ENCODE measurements at places on chromosomes 2 and 18.

DNA sequence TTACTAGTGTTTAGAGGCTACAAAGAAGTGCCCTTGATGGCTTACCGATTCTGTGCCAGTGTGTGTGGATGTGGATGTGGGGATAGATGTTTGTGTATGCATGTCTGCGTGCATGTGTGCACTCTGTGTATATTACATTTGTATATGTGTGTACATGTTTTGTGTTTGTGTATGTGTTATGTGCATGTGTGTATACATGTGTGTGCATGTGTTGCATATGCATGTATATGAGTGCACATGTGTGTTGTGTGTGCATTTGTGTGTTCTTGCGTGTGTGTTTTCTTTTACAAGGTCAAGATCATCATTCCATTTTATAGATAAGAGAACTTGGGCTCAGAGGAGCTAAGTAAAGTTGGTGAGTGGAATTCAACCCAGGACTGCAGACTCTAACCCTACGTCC is 217.1 kb upstream of the PID1 start:
- DNase-seq: no peak

- DNase-seq: no peak
These were observed 167.7 kb downstream of the VAPA start for GRCh38 chr18:10081492-10081891.

DNA sequence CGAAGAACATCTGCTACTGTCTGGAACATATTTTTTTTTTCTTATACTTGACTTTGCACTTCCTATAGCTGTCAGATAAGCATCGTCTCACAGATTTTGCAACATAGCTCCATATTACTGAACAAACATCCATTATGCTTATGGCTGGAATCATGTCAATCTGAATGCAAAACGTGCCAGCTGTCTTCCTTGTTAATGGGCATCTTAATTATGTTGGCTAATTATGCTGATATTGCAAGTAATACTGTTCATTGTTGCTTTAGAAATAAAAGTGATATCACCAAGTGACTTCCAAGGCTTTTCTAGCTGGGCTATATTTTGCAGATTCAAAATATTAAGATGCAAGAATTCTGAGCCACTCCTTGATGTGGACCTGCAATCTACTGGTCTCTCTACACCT is 176.8 kb downstream of the ARL4C start:
- no peak for DNase-seq

DNA sequence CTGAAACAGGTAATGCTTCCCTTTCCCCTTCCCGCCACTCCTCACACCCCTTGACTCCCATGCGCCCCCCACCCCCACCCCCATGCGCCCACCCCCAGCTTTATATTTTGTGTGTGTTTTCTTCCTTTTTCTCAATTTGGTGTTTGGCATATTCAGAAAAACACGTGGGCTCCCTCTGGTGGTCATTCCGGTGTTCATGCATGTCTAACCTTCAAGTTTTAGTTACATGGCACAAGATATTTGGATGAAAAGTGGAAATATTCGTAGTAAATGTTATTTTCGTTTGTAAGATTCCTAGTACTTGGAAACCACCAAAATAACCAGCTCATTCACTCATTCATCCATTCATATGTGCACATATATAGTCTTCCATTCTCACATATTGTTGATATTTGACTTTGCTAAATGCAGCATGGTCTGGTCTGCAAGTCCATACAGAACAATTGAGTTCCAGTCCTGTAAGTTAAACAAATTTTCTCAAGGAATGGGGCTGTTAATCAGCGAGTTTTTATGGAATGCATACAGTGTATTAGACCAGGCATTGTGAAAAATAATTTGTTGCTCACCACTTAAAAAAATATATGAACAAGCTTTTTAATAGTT is 143.6 kb upstream of the MAP3K20 start:
- DNase-seq: no peak

GRCh38 chr2:160432633-160433032 is 61.0 kb downstream of the RBMS1 start:
- no peak for DNase-seq

DNA sequence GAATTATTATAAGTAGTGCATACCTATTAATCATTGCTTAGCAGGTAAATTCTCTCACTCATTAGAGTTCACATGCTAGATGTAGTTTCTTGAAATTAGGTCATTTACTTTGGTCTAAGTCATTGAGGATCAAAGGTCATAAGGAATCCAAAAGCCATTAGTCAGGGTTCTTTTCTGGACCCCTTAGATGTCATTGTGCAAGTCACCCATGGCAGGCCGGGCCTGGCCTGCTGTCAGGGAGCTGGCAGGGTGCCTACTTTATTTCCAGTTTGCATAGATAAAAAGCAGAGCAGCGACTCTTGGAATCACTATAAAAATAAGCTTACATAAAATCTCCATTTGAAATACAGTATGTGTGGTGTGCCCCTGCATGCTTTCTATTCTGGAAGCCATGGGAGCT is 91.3 kb downstream of the MEIS1 start:
- DNase-seq: no peak

GRCh38 chr2:118913803-118914645 is 28.0 kb upstream of the MARCO start:
- DNase-seq: no peak

- no peak for DNase-seq
These were observed 30.9 kb upstream of the ICOS start for GRCh38 chr2:203905656-203906055.

GRCh38 chr2:165281387-165281786 is 42.2 kb downstream of the SCN2A start:
- no peak for DNase-seq

DNA sequence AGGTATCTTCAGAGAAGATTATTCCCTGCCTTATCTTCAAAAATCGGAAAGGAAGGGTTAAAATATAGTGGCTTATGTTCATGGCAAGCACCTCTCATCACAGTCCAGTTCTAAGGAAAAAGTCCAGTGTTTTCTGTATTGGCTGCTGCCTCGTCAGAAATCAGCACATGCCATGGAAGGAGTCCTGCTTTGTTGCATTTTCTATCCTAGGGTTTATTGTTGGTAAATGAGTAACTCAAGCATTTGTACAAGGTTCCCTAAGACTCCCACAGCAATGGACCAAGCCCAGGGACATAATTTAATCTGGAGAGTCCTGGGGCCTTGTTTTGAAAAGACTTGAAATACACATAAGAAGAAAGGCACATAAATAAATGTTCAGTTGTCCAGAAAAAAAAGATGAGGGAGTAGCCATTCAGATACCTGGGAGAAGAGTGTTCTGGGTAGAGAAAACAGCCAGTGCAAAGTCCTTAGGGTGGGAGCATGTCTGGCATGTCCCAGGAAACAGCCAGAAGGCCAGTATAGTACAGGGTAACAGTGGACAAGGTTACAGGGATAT is 26.4 kb downstream of the NBEAL1 start:
- DNase-seq: no peak

GRCh38 chr2:143463719-143464118 is 334.5 kb downstream of the ARHGAP15 start:
- no peak for DNase-seq

- DNase-seq: no peak
These were observed 71.0 kb downstream of the ARL4C start for GRCh38 chr2:234425639-234426603.

DNA sequence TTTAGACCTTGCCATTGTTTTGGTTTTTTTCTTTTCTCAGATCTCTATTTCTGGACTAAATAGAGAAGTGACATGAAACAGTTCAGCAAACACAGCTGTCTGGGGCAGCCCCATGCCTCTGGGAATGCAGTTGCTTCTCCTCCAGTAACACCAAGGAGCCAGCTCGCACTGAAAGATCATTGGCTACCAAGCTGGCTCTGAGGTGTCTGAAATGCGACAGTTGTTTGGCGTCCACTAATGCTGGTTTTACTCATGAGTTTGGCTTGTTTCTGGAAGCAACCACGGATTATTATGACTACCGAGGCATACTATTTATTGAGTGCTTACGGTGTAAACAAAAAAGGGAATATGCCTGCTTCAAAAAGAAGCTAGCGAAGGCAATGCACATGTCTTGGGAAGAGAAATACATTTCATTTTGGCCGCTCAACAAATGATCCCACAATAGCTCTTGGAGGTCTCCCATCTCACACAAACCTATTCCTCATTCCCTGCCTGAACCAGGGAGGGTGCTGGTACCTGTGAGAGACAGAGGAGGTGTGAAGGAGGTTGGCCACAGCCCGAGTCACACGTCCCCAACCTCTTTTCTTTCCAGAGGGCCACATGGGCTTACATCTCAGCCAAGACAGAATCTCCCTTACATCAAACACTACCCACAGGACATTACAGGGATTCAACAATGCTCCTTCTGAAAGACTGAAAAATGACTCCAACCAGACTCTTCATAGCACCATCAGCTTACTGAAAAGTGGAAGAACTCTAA is 37.5 kb upstream of the NEB start:
- DNase-seq: no peak

- no peak for DNase-seq
These were observed 37.9 kb upstream of the GPC1 start for GRCh38 chr2:240397542-240397916.

DNA sequence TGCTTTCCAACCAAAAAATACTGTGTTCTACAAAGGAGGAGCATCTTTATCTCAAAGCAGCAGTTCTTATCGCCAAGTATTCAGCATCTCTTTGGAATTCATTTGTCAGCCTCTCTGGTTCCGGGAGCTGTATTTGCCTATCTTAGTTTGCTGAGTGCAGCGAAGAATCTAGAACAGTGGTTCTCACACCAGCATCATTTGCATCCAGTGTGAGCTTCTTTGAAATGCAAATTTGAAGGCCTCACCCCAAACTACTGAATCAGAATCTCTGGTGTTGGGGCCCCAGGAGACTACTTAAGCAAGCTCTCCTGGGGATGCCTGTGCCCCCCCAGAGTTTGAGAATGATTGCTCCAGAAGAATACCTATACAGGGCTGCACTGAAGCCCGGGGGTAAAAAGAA is 1.5 kb upstream of the PTPN2 start:
- DNase-seq: no peak

GRCh38 chr2:25817630-25818029 is 60.7 kb downstream of the ASXL2 start:
- no peak for DNase-seq

- DNase-seq: no peak
These were observed 171.8 kb upstream of the KLF7 start for GRCh38 chr2:207337234-207338219.

DNA sequence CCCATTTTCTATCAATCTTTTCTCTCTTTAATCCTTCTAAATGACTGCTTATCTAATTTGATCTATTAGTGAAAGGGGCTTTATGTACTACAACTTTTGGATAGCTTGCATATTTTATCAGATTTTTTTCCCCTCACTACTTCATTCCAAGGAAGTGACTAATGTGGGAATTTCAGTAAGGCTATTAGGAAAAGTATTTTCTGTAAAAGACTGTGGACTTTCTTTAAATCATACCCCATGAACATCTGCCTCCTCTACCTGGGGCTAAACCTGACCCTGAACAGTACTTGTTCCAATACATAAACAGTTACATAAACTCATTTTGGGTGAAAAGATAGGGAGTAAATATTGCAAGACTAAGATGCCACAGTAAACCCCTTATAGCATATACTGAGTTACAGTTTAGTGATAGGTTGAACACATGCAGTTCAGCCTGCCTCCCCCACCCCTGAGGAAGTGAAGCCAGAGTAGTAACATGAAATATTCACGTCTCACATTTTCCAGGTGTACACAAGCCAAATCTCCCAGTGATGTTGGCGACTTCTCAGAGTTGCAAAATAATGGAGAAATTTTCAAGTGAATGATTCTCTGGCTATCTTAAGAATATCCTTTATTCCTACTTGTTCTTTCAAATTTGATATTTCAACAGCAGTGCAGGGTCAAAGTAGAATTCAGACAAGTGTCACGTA is 590.9 kb upstream of the ZEB2 start:
- DNase-seq: no peak

- DNase-seq: no peak
These were observed 67.2 kb upstream of the LRPPRC start for GRCh38 chr2:44063033-44063432.

DNA sequence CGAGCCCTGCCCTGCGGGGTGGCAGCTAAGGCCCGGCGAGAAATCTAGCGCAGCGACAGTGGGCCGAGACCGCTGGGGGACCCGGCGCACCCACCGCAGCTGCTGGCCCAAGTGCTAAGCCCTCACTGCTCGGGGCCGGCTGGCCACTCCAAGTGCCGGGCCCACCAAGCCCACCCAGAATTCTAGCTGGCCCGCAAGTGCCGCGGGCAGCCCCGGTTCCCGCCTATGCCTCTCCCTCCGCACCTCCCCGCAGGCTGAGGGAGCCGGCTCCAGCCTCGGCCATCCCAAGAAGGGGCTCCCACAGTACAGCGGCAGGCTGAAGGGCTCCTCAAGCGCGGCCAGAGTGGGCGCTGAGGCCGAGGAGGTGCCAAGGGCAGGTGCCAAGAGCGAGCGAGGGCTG is 55.2 kb upstream of the RND3 start:
- no peak for DNase-seq
